ENCODE measurements at places on chromosomes 4 and X. TPM values are rescaled to one million over a fixed set of nuclear protein-coding genes. Genes with fewer than 3 reads are reported as not detected.

CLCN4 gene
- 4.8 TPM for total RNA-seq

MID2 gene
- 7.6 TPM for total RNA-seq

CXCL1 gene
- total RNA-seq = 9.1 TPM

AMBN gene
- not detected for total RNA-seq

SLC7A11 gene
- 27.5 TPM for total RNA-seq

GATB gene
- 12.1 TPM for total RNA-seq

PRDM8 gene
- total RNA-seq = 0.41 TPM

COL4A6 gene
- 17.1 TPM for total RNA-seq

TENM3 gene
- 1.5 TPM for total RNA-seq

MAGEB17 gene
- not detected for total RNA-seq

ARL9 gene
- not detected for total RNA-seq

DLG3 gene
- total RNA-seq = 2.9 TPM

CCDC120 gene
- total RNA-seq = 3.4 TPM

FRMD7 gene
- not detected for total RNA-seq

GPR143 gene
- 0.12 TPM for total RNA-seq

HSFX2 gene
- not detected for total RNA-seq

ASB9 gene
- 21.2 TPM for total RNA-seq

GUCY1A1 gene
- not detected for total RNA-seq

LRCH2 gene
- not detected for total RNA-seq

FGF16 gene
- not detected for total RNA-seq

TLR10 gene
- 0.03 TPM for total RNA-seq

HTR2C gene
- total RNA-seq = not detected

ENPEP gene
- 0.07 TPM for total RNA-seq

ZNF732 gene
- total RNA-seq = not detected

ZCCHC12 gene
- 0.19 TPM for total RNA-seq

SRPX2 gene
- total RNA-seq = 2.4 TPM

GPM6B gene
- total RNA-seq = not detected

NAP1L5 gene
- 1.8 TPM for total RNA-seq

ALPK1 gene
- total RNA-seq = 2.2 TPM

PLAC1 gene
- total RNA-seq = 0.53 TPM

RPGR gene
- 11.0 TPM for total RNA-seq

ANKRD50 gene
- 5.2 TPM for total RNA-seq

AWAT2 gene
- total RNA-seq = not detected

ACOX3 gene
- 9.5 TPM for total RNA-seq

HTN3 gene
- total RNA-seq = not detected

CT45A3 gene
- 0.16 TPM for total RNA-seq

GIMD1 gene
- not detected for total RNA-seq

All from A549 treated with CORT108297 at 1 μM for 4 hours (cell line).